ENCODE measurements at places on chromosomes 2 and 18.

- no peak for DNase-seq
These were observed 246.1 kb downstream of the FSIP2 start for GRCh38 chr2:185984670-185985069.

- DNase-seq = no peak
These were observed 42.3 kb downstream of the SFT2D3 start for GRCh38 chr2:127743477-127744026.

GRCh38 chr2:39217192-39217550 lies 26.6 kb downstream of the CDKL4 start:
- no peak for DNase-seq

DNA sequence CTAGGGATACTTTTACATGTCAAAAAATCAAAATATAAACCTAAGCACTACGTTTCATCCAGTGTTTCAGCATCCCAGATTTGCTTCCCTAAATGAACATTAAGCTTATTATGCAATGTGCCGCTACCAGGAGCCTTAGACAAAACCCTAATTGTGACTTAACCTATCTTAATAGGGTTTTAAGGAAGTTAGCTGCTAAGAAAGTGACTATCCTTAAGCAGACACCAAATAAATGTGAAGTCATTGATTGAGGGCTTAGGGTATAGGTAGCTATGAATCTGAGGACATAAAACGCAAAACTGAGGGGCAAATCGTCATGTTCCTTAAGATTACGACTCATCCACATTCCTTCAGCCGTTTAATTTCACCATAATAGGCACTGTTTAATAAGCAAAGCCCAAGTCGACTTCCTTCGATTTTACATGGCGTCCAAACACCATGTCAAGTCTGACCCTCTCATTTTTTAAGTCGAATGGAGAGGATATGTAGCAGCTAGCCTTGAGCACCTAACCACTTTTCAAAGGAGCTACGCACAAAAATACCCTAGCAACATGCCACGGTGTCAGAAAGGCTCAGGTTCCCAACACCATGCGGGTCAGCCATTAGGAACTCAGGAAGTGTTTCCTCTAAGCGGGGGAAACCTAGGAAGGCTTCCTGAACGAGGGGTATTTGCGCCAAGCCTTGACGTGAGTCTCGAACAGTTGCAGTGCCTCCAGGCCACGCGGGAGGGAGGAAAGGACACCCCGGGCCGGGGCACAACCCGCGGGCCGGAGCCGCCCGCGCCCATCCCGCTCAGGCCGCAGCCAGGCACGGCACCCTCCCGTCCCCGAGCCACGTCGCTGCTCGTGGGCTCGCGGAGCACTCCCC lies 1.0 kb downstream of the HDLBP start:
- no peak for DNase-seq

Measured in stimulated activated CD4-positive, alpha-beta T cell treated with anti-CD3 and anti-CD28 coated beads, Interleukin-1b, Interleukin-23, amount 100 ng/mL, for 1 hour (primary cell).